ENCODE measurements at places on chromosomes 13 and 19.

DNA sequence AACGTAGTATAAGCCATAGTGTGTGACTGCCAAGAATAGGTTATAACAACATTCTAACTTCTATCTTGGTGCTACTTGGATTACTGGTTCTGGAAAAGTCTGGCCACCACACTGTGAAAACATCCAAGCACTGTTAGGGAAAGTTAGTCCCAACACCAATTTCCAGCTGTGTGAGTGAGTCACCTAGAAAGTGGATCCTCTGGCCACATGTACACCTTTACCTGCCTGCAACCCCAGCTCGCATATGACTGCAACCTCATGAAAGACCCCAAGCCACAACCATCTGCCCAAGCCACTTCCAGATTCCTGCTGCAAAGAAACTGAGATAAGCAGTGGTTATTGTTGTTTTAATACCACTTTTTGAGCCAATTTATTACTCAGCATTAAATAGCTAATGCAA lies 404.5 kb downstream of the KCTD12 start:
- no peak for DNase-seq

DNA sequence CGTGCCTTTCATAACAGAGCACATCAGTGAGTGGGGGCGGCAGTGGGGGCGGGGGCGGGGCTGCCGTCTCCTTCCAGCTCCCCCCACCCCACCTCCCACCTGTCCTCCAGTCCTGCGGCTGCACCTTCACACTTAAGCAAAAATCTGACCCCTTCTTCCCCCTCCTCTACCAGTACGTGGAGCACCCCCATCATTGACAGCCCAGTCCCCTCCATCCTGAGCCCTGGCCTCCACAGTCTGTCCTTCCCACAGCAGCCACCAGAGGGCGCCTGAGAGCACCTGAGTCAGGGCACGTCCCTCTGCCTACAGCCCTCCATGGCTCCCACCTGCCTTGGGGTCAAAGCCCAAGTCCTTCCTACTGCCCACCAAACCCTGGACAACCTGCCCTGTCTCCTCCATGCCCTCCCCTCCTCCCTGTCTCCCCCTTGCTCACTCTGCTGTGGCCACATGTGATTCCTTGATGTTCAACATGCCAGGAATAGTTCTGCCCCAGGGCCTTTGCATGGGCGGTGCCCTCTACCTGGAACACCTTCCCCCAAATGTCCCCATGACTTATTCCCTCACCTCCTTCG lies 4.0 kb downstream of the EBI3 start:
- DNase-seq: no peak

- DNase-seq: no peak
Measured at GRCh38 chr13:68174893-68175292, 944.8 kb upstream of the PCDH9 start.

DNA sequence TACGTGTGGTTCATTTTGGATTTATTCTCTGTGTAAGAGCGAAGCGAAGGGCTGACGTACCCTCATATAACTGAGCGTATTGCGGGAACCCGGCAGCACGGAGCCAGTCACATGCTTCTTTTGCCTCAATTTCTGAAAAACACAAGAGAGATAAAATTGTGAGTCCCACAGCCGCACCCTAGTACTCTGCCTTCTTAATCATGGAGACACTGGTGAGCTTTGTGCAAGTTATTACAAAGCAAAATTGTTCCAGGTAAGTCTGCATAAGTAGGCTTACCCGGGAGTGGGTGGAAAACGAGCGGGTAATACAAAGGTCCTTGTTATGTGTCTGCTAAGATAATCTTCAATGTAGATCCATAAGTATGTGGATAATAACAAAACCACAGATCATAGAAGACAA lies 118.1 kb downstream of the STARD13 start:
- DNase-seq: no peak

DNA sequence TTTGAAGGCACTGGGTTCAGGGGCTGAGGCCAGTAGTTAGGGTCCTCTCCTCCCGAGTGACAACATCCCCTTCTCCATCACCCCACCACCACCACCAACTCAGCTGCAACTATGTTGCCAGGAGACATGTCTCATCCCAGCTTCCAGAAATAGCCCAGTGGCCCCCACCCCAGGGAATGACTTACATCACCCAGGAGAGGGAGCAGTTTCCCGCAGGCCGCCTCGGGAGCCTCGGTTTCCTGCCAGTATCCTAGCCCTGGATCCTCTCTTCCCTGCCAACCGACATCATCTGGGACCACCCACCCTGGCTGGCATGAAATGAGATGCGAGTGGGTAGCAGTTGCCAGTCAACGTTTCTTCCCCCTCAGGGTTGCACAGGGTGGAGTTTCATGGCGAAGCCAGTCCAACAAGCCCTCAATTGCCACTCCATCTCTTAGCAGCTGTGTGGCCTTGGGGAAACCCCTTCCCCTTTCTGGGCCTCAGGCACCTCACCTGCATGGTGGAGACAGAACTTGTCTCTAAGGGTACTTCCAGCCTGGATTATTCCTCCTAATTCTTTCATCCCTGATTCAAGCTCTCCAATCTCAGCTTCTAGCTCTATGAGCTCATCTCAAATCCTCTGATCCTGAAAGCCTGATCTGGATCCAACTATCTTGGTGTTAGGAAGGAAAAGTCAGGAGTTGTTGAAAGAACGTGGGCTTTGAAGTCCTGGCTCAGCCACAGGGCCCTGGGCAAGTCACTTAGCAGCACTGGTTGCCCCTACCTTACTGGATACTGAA lies 3.9 kb upstream of the GSK3A start:
- no peak for DNase-seq

- DNase-seq: no peak
Measured at GRCh38 chr19:40084948-40085347, 5.8 kb downstream of the ZNF780A start.

DNA sequence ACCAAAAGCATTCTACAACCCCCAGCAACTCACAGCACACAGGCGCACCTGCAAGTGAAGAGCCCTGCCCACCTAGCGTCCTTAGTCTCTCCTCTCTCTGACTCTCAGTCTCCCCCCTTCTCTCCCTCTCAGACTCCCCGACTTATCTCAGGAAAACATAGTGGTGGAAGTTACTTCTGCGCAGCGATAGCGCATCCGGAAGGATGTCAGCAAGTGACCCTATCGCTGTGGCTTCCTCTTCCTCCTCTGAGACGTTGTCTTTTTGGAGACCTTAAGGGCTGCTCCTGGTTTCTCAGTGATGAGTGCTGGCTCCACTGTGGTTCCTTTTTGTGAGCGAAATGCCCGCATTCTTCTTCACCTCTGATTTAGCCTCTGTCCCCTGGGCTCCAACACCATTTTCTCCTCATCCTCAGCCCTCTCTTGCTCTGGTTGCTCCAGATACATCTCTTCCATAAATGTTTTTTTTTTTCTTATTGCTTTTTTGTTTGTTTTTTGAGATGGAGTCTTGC lies 1.4 kb upstream of the YIF1B start:
- DNase-seq: no peak

- no peak for DNase-seq
Measured at GRCh38 chr19:19743176-19743575, 10.3 kb upstream of the ZNF14 start.

GRCh38 chr13:95098916-95099315 lies 202.3 kb downstream of the ABCC4 start:
- DNase-seq: no peak
